ENCODE measurements at places on chromosomes 2 and 18.
A peak's percentile ranks its signal among the peaks of the same experiment; 100 is the strongest.

DNA sequence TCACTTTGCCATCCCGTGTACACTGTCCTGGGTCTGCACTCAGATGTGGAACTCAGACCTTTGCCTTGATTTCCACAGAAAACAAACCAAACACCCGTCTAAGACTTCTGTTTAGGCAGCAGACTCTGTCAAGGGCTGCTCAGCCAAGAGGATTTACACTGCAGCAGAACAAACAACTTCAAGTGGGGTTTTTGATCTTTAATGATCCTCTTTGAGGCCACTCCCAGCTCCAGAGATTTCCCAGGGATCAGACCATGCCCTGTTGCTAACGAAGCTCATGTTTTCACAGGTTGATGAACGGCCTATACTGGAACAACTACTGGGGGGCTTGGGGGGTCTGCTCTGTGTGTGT is 52.5 kb upstream of the LGALSL start:
- DNase-seq: no peak

GRCh38 chr2:121790276-121790956 is 35.0 kb downstream of the TSN start:
- DNase-seq: no peak

GRCh38 chr2:16245481-16246054 is 305.2 kb downstream of the MYCN start:
- no peak for DNase-seq

- peak; percentile 87 for DNase-seq
Observed at GRCh38 chr2:105399207-105399861, 483 bp upstream of the FHL2 start.

- DNase-seq: no peak
Observed at GRCh38 chr2:200405599-200406298, 99.3 kb downstream of the SPATS2L start.

DNA sequence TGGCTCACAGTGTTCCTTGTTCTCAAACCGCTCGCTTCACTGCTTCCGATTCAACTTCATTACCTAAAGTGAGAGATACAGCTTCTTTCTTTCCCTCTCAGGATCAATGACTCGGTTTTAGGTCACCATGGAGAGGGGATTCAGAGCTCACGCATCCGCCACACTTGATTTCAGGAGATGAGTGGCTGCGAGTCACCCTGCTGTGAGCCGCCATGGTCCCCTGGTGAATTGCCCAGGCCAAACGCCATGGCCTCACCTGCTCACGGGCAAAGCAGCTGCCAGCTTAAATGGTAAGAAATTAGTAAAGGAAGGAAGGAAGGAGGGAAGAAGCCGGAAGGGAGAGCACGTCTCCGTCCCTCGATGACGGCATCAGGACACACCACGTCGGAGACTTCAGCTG is 60.5 kb downstream of the ADNP2 start:
- DNase-seq: no peak

DNA sequence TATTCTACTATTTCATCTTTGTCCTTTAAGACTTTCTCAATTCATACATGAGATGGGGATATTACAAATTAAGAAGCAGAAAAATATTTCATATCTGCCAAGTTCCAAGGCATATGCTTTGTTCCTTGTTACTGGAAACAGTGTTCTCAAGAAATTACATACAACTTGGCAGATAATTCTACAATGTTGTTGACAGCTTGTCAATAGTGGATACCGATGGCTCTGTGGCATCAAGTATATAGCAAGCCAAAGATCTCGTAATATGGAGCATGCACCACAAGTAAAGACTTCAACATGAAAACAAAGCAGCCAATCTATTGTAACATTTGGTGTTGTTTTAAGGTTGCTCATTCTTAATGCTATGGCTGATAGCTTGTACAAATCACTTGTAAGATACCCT is 598.2 kb upstream of the KLHL29 start:
- no peak for DNase-seq

- no peak for DNase-seq
Observed at GRCh38 chr18:67290421-67290820, 226.1 kb downstream of the DSEL start.

GRCh38 chr2:136284226-136285119 is 166.5 kb upstream of the CXCR4 start:
- no peak for DNase-seq

GRCh38 chr18:79898952-79899608 is 52.4 kb downstream of the SLC66A2 start:
- DNase-seq: no peak

GRCh38 chr2:238997137-238997390 is 149.2 kb downstream of the TWIST2 start:
- no peak for DNase-seq

GRCh38 chr2:156323754-156324153 is 8.8 kb downstream of the NR4A2 start:
- DNase-seq: no peak

DNA sequence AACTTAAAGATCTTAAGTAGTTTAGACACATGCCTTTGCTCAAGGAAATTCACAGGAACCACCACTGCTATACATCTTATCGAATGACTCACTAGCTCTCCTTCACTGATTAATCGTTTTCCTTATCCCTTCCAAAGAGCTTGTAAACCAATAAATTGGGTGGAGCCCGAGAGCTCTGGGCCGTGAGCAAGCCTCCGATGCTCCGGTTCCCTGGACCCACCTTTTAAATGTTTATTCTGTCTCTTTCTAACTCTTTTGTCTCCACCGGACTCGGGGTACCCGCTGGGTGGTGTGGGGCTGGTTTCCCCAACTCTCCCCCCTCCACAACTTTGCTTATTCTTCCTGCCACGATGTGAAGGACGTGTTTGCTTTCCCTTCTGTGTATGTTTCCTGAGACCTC is 292.9 kb upstream of the TMEFF2 start:
- DNase-seq: no peak

DNA sequence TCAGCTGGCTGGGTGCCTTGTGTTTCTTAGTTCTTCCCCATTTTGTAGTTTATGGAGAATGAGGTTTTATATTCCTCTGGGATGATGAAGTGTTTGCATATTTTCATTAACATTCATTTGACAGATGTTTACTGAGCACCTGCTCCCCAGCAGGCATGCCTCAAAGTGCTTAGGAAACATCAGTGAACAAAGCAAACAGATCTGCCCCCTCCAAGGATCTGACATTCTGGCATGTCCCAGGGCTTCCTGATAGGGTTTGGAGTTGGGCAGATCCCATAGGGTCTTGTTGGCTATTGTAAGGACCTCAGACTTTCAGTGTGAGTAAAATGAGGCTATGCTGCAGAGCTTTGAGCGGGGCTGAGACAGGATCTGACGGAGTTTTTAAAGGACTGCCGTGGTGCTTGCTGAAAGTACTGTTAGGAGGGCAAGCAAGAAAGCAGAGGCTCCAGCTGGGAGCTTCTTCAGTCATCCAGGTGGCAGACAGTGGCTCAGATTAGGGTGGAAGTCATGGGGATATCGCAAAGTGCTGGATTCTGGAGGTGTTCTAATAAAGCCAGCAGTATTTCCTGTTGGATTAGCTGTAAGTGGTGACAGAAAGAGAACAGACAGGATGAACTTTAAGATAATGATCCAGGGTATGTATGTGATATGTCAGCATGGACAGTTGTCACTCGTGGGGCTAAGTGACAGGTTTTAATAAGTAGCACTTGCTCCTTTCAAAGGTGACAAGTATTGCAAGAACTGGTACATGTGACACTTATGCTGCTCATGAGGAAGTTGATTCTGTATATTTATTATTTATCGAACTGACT is 11.3 kb upstream of the IAH1 start:
- no peak for DNase-seq
